Thymus (tissue), 14 donors: ENCODE measurements at places on chromosomes 12 and 14. TPM values are rescaled to one million over a fixed set of nuclear protein-coding genes. Genes with fewer than 3 reads are reported as not detected.

DNA sequence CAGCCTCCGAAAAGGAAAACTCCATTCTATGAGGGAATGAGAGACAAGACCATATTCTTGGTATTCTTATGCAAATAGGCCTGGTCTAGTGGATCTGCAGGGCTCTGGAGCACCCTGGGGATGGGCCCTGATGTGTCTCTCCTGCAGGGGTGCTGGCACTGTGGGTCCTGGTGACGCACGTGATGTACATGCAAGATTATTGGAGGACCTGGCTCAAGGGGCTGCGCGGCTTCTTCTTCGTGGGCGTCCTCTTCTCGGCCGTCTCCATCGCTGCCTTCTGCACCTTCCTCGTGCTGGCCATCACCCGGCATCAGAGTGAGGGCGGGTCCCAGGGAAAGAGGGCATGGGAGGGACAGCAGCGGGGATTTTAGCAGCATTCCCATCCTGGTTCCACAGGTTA, 5.8 kb downstream of the SLC48A1 start:
- DNase-seq: no peak

DNA sequence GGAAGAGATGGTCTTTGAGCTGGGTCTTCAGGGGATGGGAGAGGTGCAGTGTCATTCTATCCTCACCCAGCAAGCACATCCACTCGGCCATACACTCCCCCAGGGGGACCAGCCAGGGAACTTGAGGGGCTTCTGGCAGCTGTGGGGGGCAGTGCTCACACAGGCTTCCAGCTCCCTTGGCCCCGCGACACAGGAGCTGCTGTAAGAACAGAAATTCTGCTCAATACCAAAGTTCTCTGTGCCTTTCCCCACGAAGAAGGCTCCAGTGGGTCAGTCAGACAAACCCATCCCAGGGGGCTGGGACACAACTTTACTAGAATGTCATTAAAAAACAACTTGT, 289.1 kb upstream of the RTL1 start:
- no peak for DNase-seq

DNA sequence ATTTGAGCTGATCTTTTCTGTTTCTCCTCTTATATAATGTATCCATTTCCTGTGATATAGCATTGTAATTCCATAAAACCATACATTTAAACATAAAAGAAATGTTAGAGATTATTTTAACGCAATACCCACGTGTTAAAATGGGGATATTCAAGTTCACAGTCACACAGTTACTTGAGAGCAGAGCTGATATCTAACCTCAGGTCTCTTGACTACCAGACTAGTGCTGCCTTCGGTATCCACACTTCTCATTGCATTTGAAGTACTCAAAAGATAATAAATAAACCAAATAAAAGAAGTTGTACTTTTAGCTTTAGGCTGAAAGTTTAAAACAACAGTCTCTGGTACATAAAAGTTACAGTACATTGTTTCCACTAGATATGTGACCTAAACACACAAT, 2.9 kb downstream of the CLECL1 start:
- DNase-seq: no peak

DNA sequence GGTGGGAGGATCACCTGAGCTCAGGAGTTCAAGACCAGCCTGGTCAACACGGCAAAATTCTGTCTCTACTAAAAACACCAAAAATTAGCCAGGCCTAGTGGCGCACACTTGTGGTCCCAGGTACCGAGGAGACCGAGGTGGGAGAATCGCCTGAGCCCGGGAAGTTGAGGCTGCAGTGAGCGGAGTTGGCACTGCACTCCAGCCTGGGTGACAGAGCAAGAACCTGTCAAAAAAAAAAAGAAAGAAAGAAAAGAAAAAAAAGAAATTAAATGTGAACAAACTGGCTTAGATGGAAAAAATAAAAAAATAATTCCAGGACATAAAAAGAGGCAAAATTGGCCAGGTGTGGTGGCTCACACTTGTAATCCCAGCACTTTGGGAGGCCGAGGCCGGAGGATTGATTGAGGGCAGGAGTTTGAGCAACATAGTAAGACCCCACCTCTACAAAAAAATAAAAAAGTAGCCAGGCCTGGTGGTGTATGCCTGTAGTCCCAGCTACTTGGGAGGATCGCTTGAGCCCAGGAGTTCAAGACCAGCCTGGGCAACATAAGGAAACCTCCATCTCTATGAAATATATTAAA, 3.5 kb downstream of the TMEM119 start:
- no peak for DNase-seq

DNA sequence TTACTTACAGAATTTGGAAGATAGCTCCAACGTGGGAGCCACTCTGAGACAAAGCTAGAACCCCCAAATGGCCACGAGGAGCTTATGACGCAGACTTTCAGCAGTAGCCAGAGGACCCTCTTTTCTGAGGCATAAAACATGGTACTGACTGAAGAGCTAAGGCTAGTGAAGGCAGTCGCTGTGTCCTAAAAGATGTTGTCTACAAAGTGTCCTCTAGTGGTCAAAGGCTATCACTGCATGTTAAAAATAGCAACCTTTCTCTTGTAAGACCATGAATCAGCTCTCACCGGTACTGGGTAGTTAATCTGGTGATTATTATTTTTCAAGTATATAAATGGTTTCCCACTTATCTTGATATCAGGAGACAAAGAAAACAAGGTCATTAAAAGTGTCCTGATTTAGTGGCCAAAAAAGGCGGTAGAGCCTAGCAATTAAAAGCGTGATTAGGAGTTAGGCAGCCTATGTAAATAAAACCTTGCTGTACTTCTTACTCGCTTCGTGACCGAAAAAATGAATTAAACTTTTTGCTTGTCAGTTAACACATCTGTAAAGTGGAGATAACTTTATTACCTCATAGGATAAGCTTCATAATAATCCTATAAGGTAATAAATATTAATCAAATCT, 47.0 kb upstream of the LGR5 start:
- no peak for DNase-seq

- DNase-seq: no peak
These were observed 34.7 kb upstream of the C12orf42 start for GRCh38 chr12:103530307-103531066.

SCNN1A gene
- polyA plus RNA-seq: 28.9 TPM

TMPRSS12 gene
- not detected for polyA plus RNA-seq

IAPP gene
- polyA plus RNA-seq: 0.16 TPM

RNASE1 gene
- polyA plus RNA-seq: 491 TPM

CCDC196 gene
- polyA plus RNA-seq: not detected

TGM1 gene
- polyA plus RNA-seq: 41.0 TPM
